ENCODE measurements at places on chromosomes 16 and 17.

GRCh38 chr16:81785138-81785924 is 6.2 kb downstream of the PLCG2 start:
- no peak for DNase-seq

- no peak for DNase-seq
Measured at GRCh38 chr16:57774705-57775285, 27.5 kb downstream of the KIFC3 start.

DNA sequence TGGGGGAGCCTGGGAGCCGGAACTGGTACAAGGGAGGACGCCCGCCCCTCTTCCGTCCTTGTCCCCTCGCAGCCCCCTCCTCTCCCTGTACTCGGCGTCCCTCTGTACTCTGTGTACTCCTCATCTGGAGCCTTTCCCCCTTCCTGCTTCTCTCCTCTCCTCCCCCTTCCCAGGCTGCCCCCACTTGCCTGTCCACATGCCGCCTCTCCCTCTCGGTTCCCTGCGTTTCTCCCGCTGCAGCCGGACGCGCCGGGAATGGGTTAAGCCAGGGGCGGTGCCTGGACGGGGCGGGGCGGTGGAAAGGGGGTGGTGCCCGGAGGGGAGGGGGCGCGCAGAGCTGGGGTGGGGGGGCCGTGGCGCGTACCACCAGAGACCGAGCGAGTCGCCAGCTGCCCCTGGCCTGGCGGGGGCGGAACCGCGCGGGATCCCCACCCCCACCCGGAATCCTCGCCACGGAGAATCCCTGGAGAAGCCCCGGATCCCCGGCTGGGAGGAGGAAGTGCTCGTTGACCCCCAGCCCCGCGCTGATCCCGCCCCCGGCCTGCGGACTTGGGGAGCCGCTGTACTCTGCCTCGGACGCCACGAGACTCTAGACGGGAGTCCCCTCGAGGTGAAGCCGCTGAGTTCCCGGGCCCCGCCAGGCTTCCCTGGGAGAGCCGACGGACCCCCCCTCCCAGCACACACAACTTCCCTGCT is 22.6 kb downstream of the GJD3 start:
- no peak for DNase-seq

GRCh38 chr17:69854225-69854780 is 220.7 kb upstream of the KCNJ16 start:
- DNase-seq, result no peak

DNA sequence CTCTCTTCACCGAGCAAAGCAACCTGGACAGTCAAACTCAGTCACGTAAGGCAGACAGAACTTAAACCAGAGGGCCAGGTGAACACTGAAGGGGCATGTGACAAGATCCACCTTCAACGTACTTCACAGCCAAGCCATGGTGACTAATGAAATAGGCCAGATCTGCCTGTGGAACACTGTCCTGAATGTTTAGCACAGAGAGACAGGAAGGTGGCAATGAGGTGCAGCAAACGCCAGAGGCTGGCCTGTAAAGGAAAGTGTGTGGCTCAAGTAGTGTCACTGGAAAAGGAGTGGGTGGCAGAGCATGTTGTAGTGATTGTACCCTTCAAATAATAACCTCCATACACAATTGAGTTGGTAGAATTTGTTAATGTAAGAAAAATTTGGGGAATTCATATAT is 38.1 kb downstream of the SLC6A4 start:
- no peak for DNase-seq

- DNase-seq, result no peak
Measured at GRCh38 chr16:54050459-54051210, 236.0 kb downstream of the IRX3 start.
